Activated CD4-positive, alpha-beta T cell treated with anti-CD3 and anti-CD28 coated beads, Interleukin-2, amount 50 U/mL, for 24 hours (primary cell): ENCODE measurements at places on chromosomes 7 and 10.

DNA sequence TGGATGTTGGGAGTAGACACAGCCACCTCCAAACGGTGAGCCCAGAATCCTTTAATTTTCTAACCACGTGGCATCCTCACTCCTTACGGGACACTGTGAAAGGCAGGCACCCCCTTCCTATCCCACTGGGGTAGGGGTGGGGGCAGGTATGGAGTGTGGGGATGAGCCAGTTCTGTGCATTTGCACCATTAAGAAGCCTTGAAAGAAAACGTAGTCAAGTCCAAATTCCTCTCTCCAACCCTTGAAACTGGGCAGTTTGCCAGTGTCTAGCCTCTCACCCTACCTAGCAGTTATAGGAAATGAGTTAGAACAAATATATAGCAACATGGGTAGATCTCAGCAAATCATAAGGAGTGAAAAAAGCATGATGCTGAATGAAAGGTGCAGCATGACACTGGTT, 92.4 kb upstream of the LEP start:
- DNase-seq = no peak

DNA sequence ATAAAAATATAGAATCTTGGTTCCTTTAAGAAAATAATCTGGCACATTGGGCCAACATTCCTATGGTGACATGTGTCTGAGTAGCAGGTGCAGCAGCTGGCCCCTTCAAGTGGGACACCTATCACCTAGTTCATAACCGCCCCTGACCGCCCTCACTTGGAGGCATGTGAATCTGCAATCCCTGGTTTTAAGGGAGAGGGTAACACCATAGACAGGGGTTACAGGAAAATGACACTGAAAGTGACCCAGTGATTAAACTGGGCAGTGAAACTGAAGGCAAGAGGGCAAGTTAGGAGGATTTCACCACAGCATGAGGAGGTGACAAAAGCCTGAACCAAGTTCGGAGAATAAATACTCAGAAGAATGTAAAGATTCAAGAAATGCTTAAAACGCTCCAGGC, 1.1 kb downstream of the RSU1 start:
- DNase-seq = no peak

DNA sequence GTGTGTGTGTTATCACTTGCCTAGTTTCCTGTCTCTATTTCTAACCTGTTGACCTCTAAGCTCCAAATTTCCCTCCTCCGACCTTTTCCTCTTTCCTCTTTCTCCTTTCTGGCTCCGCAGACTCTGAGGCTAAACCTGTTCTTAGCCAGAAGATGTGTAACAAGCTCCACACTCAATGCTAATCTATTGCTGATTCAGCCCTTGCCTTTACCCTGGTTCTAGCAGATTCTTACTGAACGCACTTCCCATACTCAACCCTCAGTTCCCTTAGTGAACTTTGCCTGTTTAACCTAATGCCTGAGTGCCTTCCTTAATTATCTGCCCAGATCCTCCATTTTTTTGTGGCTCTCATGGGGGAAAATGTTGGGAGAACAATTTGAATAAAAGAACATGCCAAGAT, 30.0 kb upstream of the SGMS1 start:
- DNase-seq = no peak

DNA sequence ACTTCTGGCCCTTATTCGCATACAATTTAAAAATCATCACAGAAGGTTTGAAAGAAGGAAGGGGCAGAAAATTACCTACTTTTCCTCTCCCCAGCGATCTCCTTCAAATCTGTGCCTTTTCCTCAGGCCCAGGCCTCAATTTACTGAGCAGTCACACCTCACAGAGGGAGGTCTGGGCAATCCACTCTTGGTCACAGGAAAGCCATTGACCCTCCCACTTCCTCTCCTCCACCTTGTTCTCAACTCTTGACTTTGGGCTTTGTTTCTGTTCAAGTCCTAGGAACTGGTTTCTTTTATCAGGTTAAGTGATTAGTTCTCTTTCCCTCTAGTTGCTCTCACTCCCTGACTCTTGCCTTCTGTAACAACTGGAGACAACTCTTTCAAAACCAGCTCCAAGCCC, 37.0 kb upstream of the ATRNL1 start:
- DNase-seq = no peak

GRCh38 chr10:96287392-96288105, 16.2 kb upstream of the BLNK start:
- DNase-seq = no peak

- no peak for DNase-seq
Measured at GRCh38 chr7:92028226-92028625, 87.6 kb downstream of the AKAP9 start.
